Omental fat pad (tissue), 4 donors: ENCODE measurements at places on chromosomes 12 and 14. TPM values are rescaled to one million over a fixed set of nuclear protein-coding genes. Genes with fewer than 3 reads are reported as not detected.

GRCh38 chr14:100864960-100865681 lies 38.4 kb downstream of the RTL1 start:
- no peak for DNase-seq

GRCh38 chr14:47976139-47976538 lies 300.7 kb upstream of the MDGA2 start:
- no peak for DNase-seq

DNA sequence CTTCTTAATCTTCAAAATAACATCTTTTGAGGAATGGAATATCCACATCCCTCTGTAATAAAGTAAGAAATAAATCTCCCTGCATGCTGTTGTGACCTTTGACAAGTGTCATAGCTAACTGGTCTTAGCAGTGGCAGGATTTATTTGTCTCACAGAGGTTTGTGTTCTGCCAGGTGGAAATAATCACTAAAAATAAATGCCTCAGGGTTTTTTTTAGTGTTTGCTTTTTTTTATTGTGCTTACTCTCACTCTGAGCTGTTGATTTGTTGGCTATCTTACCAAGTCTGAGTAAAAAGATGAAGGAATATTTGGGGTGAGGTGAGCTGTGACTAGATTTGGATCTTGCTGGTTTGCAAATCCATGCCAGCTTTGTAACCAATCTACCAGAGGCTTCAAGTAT lies 285.4 kb downstream of the ALG10B start:
- DNase-seq: no peak

DNA sequence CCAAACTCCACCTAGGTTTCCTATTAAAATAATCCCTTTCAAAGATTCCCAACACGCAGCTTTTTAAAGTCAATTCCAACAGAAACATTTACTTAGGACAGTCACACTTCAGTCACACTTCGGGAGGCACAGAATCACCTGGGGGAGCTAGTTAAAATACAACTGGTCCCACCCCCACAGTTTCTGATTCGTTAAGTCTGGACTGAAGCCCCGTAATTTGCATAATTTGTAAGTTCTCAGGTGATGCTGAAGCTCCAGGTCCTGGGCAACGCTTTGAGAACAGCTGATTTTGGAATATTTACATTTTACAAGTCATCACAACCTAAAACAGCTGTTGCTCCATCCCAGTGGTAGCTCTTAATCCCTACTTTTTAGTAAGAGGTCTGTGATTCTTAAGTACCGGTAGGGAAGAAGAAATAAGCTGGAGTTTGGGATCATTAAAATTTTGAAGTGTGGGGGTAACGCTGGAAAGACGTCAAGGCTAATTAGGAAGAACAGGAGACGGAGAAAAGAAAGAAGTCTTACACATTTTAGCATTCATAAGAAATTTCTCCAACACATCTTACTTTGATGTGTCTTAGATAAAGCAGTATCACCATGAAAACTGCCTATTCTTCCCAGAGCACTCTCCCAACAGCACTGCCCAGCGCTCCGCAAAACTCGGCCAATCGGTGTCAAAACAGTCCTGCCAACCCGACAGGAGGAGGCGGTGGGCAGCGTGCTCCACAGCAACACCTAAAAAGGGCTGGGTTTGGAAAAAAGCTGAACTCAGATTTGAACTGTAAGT lies 1.1 kb downstream of the IPO8 start:
- no peak for DNase-seq

- DNase-seq: no peak
Observed at GRCh38 chr14:78248501-78249090, 78.4 kb downstream of the NRXN3 start.

DNA sequence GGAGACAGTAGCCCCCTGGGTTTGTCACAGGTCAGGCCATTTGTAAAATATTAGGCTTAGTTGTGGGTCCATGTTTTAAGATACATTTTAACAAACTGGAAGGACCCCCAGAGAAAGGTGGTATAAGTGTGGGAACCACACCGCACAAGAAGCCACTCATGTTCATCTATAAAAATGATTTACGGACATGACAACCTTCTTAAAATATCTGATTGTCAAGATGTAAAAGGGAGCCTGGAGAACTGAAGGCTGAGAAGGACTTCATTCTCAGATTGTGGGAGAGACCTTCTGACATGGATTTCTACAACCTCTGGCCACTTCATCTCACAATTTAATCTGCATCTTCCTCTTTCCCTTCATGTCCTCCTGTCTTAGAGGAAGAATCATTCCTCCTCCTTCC lies 102.4 kb downstream of the VCPKMT start:
- DNase-seq: no peak

DNA sequence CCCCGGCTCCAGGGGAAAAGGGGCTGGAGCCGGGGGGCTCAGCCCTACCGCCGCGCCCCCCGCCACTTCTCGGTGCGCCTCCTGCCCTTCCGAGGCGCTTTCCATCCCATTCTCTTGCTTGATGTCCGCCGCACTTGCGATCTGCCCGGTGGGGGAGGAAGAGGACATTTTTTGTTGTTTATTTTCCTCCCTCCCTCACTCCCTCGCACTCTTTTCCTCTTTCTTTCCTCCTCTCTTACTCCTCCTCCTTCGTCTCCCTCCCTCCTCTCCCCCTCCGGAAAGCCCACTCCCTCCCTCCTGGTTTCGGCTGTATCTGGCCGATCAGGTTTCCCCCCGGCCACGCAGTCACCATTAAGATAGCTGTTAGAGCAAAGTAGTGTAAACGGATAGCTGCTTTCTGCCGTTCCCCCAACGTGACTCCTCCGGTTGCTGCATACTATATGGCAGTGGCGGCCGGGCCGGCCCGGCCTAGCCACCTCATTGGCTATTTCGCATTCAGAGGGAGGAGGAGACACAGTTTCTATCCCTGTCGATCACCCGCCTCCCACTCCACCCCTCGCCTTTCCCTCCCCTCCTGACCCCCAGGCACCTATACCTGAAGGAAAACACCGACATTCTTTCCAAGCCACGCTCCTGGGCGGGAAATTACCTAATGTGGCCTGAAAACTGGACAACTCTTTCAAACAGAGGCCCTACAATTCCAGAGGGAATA lies at the start of gene SIX4:
TSS of gene SIX4 (minus strand) at position 445 of the 712 bp plus-strand sequence. CDS start at position 168, 277 bp downstream.
- DNase-seq: peak; percentile 27

- DNase-seq: no peak
Observed at GRCh38 chr12:40614923-40615322, 77.3 kb upstream of the CNTN1 start.

- no peak for DNase-seq
Observed at GRCh38 chr12:56581418-56582145, 48.5 kb downstream of the BAZ2A start.

GRCh38 chr12:11228296-11228879 lies 41.1 kb downstream of the PRB3 start:
- DNase-seq: no peak

GRCh38 chr12:82479511-82479910 lies 121.2 kb downstream of the METTL25 start:
- DNase-seq: no peak

DNA sequence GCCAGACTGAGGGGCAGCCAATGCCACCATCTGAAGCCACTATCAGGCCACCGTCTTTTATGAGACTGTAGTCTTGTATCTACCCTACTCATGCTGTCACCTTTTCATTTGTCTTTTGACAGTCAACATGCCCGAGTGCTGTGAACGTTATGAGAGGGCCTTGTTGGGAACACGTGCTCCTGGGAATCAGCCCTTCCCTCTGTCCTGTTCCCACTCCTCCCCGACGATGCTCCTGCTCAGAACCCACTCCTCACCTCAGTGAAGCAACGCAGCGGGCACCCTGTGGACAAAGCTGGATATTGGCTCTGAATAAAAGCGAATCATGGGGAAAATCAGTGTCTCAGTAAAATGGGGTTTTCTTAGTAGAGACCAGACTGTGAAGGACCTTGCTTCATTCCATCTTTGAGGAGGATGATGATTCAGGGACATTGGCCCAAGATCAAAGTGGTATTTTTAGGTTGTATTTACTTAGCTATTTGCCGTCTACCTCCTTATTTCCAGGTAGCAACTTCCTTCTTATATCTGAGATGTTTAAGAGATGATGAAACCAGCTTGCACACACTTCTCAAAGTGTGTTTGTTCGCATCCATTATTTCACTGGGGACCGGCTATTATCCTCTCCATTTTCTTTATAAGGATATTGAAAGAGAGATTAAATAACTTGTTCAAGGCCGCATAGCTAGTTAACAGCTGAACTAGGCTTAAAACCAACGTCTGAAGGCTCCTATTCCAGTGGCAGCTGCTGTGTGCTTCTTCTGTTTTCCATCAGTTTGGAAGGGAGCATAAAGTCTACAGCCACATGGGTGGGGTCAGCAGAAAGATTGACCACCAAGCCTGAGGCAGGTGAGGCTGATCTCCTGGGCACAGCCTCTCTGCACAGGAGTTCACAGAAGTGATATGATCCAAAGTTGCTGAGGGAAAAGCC lies 43.9 kb upstream of the CTDSP2 start:
- no peak for DNase-seq

The NFATC4 gene
- 23.5 TPM for total RNA-seq

The POTEG gene
- not detected for total RNA-seq

The IFT81 gene
- total RNA-seq: 4.3 TPM

The AGAP2 gene
- 1.2 TPM for total RNA-seq

The ACSS3 gene
- 102 TPM for total RNA-seq

The FBXO21 gene
- 45.0 TPM for total RNA-seq

The OR10G2 gene
- total RNA-seq: not detected

The CALCOCO1 gene
- total RNA-seq: 250 TPM
